ENCODE measurements at places on chromosomes 2 and 18.
A peak's percentile ranks its signal among the peaks of the same experiment; 100 is the strongest.

DNA sequence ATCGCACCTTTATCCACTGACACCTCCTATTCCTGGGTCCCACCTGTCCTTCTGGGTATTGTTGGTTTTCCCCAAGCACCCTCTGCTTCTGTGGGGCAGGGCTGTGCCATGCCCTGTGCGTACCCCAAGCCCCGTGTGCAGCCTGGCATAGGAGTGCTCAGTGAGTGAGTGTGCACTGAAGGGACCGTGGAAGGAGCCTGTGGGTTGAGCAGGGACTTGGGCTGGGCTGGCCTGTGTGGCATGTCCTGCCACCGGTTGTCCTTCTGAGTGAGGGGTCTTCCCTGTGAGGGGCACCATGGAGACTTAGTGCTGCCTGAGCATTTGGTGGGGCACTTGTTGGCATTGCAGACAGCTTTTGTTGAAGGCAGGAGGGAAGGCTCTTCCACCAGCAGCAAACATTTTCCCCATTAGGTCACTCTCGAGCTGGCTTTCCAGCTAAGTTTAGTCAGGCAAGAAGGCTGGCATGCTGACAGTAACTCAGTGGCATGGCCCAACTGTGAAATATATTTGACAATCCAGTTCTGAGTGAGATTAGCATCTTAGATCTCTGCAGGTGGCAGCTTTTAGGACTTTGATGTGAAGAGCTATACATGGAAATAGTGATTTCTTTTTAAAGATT is 64.7 kb downstream of the LPIN1 start:
- DNase-seq: peak; percentile 55

- no peak for DNase-seq
These were observed 55.7 kb downstream of the NPAS2 start for GRCh38 chr2:100875516-100876230.

- no peak for DNase-seq
These were observed 623.1 kb downstream of the ADCYAP1 start for GRCh38 chr18:1527805-1528204.

DNA sequence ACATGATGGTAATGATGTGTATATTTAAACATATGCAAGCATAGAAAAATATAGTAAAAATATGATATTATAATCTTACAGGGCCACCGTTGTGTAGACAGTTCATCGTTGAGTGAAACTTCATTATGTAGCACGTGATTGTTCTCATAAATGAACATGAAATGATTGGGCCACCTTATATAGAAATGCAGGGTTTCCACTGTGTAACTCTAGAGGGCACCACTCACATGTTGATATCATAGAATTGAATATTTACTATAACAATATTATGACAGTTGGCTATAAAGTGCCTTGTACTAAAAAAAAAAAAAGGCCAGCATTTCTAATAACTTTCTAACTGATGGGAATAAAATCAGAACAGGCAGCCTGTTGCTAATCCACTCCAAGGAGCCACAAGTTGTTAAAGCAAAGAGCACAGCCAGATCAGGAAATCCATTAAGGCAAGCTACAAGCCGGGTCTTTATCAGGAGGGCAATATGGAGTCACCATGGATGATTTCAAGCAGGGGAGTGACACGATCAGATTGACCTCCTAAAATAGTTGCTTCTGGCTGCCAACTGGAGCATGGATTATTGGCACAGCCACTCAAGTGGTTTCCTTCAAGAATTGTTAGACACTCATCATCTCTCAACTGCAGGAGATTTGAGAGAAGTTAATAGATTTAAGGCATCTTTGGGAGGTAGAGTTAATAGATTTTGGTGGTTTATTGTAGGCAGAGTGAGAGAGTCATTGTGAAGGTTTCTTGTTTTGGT is 16.7 kb downstream of the IL1F10 start:
- no peak for DNase-seq

DNA sequence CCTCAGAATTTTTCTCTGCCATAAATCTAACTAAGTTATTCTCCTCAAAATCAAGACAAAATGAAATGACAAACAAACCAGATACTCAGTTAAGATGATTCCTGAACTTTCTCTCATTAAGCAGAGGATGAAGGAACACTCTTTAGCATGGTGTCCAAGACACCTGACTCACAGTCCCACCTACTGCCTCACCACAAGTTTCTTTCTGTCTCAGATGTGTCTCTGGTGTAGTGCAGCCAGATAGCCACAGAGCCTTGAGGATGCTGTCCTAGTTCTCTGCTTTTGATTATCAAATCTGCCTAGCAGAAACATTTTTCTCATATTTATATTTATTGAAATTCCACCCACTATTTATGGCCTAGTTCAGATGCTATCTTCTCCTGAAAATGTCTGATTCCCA is 103.6 kb upstream of the TMEM200C start:
- DNase-seq: no peak

DNA sequence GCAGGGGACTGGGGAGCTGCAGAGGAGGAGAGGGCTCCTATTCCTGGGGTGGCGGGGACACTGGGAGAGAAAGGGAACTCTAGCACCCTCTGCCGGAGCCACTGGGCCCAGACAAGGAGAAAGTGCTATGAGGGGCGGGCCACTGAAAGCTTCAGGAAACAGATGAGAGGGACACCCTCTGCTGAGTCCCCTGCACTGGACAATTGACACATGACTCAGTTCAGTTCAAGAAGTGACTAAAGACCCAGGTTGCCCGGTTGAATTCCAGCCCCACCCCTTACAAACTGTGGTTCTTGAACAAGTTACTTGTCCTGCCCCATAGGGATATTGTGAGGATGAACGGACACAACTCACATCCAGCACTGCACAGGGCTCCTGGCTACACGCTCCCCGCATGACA is 5.0 kb downstream of the RUFY4 start:
- no peak for DNase-seq

- no peak for DNase-seq
These were observed 456.5 kb downstream of the STK39 start for GRCh38 chr2:167790781-167791450.

- no peak for DNase-seq
These were observed 1132.2 kb upstream of the FAM98A start for GRCh38 chr2:34731292-34731691.

DNA sequence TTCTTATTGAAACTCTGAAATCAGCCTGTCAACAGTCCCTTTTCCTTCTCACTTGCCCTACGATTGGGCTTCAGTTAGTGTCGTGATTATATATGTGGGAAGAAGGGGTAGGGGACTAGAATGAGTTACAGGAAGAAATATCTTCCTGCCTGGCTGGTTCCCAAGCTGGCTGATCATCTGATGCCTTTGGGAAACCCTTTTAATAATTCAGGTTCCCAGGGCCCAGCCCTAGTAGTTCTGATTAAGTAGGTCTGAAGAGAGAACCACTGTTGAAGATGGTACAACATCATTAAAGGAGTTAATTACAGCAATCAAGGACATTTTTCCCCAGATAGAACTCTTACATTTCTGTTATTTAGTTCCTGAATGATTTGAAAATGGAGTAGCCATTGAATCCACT is 110.1 kb upstream of the EML6 start:
- DNase-seq: no peak

GRCh38 chr2:200735061-200735460 is 76.6 kb upstream of the BZW1 start:
- DNase-seq: no peak

DNA sequence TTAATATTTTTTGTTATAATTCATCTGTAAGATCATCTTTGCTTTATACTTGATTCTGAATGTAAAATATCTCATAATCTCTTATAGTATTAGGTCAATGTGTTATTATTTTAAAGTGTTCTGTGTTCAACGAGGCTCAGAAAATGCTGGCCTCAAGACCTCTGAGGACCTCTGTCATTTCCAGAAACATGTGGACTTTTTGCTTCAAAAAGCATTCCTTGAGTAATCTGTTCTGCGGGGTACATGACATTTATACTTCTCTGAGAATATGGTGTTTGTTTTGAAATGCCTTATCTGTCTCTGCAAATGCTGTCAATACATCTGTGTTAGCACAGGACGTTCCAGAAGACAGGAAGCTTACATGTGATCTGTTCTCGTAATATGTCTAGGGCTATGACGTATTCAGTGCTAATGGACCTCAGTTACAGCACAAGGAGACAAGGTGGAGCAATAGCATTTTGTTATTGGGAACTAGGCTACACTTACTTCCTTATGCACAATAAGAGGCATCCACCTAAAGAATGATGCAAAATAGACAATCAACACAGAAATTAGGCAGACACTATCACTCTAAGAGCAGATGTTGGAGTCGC is 37.6 kb upstream of the IL1RL1 start:
- DNase-seq: no peak

DNA sequence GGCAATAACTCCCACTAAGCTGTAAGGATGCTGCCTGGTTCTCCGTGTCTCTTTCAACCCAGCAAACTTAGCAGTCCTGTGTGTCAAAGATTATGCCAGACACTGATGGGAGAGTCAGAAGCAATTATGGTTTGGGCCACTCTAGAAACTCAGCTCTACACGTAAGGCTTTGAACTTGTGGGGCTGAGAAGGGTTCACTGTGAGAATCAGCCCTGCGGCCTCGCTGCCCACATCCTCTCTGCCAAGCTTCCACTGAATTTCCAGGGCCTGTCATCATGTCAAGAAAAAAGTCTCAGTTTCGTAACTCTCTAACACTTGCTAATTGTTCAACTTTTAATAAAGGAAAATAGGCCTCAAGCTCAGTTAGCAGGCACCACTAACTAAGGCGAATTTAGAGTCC is 308.8 kb upstream of the LYPD1 start:
- no peak for DNase-seq

DNA sequence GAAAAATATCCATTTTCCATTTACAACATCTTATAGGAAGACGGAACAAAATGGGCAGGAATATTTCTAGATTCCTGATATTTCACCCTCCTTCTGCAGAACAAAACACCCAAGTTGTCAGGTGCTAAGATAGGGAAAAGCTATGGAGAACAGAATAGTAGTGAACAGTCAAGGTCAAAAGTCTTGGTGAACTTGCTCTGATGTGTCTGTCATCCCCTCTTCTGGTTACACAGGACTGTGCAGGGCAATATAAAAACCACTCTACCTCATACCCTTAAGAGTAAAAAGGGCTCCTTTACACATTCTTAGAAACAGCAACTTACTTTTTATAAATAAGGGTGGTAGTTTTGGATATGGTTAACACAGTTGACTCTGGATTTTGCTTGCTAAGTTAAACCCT is 4.4 kb downstream of the MYL1 start:
- no peak for DNase-seq

- no peak for DNase-seq
These were observed 108.4 kb downstream of the COPS8 start for GRCh38 chr2:237194081-237194480.

GRCh38 chr2:72031346-72032110 is 116.1 kb downstream of the CYP26B1 start:
- DNase-seq: no peak

DNA sequence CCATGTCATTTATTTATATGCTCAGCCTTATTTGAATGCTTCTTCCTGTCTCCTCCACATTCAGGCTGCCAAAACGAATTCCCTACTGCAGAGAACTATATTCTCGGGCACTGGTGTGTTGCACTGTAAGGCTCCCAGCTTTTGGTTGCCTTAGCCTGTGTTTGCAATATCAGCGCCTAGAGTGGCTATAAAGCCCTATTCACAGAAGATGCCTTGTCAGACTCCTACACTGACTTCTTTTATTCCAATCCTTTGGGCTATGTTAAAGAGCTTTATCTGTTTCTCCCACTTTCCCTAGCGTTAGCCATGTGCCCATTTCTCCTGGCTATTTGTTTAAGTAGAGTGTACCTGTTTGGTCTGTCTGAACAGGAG is 62.4 kb upstream of the EHBP1 start:
- DNase-seq: no peak

DNA sequence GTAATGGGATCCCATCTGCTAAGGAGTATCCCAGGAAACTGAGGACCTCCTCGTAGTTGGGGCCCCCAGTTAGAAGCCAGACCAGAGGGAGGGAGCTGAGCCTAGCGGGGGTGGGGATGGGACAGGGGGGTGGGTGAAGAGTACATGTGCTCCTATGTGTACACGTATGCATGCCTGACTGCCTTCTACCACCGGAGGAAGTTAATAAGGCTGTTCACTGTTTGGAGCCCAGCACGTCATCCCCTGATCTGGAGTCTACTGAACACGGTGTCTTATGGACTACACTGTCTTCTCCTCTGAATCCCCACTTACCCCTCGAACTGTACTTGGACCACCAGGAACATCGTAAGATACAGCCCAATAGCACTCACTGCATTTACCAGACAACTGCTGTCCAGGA is 68.5 kb downstream of the SFXN5 start:
- DNase-seq: no peak

- DNase-seq: no peak
These were observed 25.2 kb upstream of the TLK1 start for GRCh38 chr2:171185941-171186340.

DNA sequence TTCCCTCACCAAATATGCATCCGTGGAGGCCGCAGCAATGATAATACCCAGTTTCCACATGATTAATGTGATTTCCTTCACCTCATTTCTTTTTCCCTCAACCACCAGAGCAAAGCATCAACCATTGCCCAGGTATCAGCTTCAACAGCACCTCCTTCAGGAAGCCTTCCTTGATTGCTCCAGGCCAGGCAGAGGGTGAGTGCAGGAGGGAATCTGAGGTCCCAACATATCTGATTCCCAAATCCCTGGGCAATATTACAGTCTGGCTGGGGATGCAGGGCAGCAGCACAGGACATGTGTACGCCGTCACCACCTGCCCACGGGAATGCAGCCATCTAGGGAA is 142.4 kb upstream of the MYCN start:
- DNase-seq: no peak

- no peak for DNase-seq
These were observed 117.1 kb downstream of the ZNF521 start for GRCh38 chr18:25234740-25235345.

- no peak for DNase-seq
These were observed 159.3 kb downstream of the PTH2R start for GRCh38 chr2:208565690-208566416.

- DNase-seq: no peak
These were observed 5.2 kb upstream of the KLF11 start for GRCh38 chr2:10038123-10038522.

DNA sequence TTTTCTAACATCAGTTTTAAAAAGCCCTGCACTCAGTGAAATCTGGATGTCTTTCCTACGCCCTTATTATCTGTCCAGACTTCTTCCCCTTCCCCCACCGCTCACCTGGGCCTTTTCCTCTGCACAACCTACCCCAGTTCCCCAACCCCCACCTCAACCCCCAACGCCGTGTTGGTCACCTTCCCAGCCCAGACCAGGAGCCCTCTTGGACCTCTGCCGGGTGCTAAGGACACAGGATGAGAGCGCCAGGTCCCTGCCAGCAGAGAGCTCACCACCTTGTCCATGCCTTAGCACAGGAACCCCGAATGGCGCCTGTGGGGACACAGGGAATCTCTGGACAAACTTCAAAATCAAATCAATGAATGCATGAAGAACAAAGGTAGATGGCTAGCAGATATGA is 966 bp upstream of the RBM43 start:
- no peak for DNase-seq

GRCh38 chr2:59021786-59022185 is 780.7 kb upstream of the FANCL start:
- no peak for DNase-seq

- no peak for DNase-seq
These were observed 279.5 kb upstream of the PARD3B start for GRCh38 chr2:204265681-204266181.

All from type B pancreatic cell (in vitro differentiated cells).